ENCODE measurements at places on chromosomes 2 and 18.

- no peak for DNase-seq
Observed at GRCh38 chr2:208984376-208985090, 439.3 kb upstream of the MAP2 start.

DNA sequence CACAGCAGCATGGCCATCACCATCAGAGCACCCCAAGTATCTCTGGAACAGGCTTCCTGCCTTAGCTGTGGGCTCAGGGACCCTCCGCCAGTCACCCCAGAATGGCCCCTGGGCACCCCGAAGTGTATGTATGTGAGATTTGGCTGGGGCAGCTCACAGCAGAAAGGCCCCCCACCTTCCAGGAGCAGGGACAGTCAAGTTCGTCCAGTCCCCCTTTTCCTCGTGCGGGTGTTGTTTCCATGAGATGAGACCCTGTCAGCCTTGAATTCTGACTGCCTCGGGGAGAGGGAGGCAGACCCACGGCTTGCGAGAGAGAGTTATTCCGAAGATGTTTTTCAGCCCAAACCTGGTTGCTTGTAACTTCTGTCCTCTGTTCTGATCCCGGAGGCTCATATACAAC lies 290.9 kb upstream of the HDAC4 start:
- DNase-seq, result no peak

DNA sequence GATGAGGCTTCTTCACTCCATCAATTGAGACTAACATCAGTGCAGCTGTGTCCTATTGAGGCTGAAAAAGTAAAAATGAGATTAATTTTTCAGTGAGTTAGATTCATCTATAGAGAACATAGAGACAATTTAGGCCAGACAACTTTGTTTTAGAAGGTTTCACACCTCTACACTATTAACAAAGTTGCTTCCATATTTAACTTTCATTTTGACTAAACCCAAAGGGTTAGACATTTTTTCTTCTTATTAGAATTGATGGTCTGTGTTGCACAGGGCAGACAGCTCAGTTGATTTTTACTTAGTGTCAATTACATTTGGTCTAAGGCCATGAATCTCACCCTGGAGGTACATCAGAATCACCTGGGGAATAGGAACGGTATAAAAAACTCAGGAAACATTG lies 130.2 kb upstream of the NXPH2 start:
- no peak for DNase-seq

DNA sequence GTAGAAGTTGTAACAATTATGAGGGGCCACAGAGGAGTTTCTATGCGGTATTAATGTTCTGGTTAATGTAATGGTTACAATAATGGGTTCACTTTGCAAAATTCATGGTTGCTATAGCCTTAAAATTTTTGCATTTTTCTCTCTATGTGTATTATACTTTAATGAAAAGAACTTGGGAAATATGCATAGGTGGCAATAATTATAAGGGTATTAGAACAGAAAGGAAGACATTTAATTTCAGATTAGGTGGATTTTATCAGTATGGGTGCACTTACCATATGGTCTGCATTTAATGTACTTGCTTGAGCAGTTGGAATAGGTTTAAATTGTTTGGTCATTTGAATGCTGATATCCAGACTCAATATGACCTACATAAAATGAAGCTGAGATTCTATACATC lies 161.6 kb upstream of the TACR1 start:
- no peak for DNase-seq

GRCh38 chr2:222708274-222708710 lies 36.8 kb downstream of the MOGAT1 start:
- peak; percentile 61 for DNase-seq

GRCh38 chr2:111121828-111122630 lies 1.3 kb downstream of the BCL2L11 start:
- peak; percentile 53 for DNase-seq

DNA sequence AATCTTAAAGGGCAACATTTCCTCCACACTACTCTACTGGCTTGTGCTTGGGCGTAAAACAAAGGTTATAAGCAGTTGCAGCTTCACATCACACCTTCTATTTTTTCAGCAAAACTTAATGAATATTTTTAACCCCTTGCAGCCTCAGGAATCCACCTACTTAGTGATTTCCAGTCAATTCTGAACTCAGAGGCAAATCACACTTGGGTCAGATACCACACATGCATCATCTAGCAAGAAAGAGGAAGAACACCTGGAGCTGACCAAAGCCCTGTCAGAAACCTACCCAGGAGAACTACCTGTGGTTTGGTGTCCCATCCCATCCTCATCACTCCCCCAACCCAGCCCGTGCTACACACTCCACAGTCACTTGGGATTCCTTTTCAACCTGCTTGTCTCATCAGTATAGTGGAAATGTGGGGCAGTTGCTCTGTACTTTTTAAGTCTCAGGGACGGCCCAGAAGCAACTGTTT lies 25.5 kb downstream of the PIAS2 start:
- no peak for DNase-seq

DNA sequence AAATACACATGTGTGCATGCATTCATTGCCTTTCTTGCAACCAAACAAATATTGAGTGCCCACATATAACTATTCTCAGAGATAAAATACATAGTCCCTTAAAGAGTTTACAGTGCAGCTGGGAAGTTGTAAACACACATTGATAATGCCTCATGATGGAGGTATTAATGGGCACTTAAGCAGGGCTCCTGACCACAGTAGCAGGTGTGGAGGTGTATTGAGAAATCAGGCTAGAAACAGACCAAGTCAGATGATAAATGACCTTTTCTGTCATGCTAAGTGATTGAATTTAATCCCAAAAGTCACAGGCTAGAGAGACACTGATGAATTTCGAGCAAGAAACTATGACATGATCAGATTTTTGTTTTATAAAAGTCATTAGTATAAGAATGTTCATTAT lies 157.7 kb downstream of the ZNF385B start:
- DNase-seq, result no peak

GRCh38 chr2:29570539-29570938 lies 350.8 kb downstream of the ALK start:
- DNase-seq, result no peak

DNA sequence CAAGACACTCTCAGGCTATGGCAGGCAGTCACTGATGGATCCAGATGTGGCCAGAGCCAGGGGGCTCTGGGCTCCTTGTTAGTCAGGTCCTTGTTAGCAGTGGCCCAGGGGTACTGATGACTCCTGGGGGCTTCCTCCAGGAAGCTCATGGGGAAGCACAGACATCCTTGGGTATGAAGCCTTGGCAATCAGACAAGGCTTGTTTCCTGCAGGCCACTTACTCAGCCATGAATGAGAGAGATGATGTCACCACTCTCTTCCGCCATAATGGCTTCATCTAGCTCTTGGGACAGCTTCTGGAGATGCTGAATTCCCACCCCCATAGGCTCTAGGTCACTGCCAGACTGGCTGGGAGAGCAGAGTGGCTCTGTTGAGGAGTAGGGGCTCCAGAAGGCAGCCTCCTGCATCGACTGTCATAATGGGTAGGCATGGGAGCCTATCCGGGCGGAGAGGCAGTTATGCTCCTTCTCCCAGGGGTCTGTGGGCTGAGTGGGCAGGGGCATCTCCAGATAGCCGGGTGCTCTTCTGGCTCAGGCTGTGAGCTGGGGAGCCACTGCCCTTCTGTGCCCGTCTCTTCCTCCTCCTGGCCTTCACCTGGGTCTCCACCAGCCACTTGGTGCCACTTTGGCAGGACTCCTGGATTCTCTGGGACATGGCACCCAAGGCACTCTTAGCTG lies 40.2 kb upstream of the BMPR2 start:
- no peak for DNase-seq

GRCh38 chr2:110991911-110992310 lies 128.8 kb upstream of the BCL2L11 start:
- DNase-seq, result no peak

DNA sequence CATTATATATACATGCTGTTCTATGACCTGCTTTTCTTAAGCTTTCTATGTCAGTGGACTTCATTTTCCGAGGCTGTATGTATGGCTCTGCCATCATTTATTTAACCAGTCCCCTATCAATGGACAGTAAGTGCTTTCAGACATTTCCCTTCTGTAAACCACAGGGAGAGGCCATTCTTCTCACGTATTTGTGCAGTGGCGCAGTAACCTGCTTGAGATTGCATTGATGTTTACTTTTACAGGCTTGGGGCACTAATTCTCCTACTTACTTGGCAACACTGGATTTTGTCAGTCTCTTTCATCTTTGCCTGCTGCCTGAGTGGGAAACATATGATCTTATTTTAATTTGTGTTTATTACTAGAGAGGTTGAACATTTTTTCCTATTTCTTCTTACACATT lies 52.1 kb downstream of the BOLA3 start:
- no peak for DNase-seq

DNA sequence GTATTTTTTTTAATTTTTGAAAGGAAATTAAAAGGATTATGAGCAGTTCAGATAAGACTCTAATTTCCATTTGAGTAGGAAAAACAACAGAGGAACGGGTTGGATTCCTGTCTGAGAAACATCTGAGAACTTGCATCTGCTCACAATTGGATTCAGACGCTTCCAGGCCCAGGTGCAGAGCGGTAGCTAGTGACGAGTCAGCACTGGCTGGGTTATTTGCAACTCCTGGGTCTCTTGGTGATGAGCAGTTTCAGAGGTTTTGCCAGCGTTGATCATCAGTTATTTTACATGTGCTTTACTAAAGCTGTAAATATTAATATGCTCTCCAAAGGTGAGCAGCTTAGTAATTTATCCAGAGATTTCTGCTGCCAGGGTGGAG lies 39.1 kb upstream of the B3GNT7 start:
- no peak for DNase-seq

DNA sequence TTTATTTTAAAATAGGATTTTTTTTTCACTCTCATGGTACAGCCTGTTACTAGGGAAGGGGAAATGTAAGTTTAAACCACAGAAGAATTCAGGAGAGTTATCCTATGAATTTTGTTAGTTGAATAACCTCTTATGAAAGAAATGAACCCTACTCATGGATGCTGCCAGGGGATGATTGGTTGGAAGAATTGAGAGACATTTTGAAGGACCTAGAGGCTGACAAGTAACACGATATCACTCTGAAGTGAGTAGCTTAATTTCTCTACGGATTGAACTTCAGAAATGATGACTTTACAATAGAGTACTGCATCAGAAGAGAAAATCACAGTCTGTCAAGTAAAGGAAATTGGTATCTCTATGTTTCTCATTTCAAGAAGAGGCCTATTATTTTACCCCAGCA lies 1346.2 kb downstream of the SUCLG1 start:
- no peak for DNase-seq

DNA sequence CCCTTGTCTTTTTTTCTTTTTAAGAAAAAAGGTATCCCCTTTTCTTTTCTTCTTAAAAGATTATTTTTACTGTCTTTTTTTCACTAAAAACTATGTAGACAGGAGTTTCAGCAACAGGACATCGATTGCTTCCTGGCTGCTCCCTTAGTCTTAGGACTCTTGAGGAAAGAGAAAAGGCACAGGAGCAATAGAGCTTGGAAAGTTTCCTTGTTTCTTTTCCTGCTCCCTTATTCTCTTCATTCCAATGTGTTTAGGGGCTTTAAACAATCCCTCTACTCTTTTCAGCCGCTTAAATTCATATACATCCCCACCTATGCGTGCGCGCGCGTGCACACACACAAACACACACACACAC lies 225.9 kb upstream of the FBXO11 start:
- no peak for DNase-seq

- no peak for DNase-seq
Observed at GRCh38 chr2:172270278-172271079, 156.9 kb upstream of the ITGA6 start.

- no peak for DNase-seq
Observed at GRCh38 chr2:68018727-68019126, 44.1 kb downstream of the C1D start.

GRCh38 chr2:202009581-202009980 lies 24.1 kb upstream of the FZD7 start:
- no peak for DNase-seq

- no peak for DNase-seq
Observed at GRCh38 chr2:35803126-35803525, 552.5 kb upstream of the CRIM1 start.

DNA sequence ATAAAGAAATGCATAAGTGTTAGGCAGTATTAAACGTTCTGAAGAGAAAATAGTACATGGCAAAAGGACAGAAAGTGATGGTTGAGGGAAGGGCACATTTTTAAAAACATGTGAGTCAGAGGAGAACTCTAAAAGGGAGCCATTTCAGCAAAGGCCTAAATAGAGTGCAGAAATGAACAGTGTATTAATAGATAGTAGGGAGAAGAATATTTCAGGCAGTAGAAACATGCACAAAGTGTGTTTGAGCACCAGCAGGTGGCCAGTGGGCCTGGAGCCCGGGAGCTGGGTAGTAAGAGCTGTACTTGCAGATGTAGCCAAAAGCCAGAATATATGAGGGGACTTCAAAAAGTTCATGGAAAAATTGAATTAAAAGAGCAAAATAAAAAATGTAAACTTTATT lies 288.1 kb upstream of the FIGN start:
- no peak for DNase-seq

DNA sequence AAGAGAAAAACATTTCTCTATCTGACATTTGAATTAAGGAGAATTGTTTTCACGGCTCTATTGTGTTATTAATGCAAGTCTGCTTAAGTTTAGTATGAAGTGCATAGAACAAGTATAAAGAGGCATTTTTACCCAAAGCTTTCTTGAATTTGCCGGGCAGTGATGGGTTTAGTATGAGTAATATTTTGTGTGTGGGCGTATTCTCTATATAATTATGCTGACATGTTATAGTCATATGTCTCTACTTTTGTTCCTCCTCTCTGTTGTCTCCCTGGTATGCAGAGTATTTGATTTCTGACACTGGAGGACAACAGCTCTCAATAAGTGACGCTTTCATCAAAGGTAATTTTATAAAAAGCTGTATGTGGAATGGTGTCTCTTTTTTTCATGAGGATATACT lies 45.9 kb downstream of the PIKFYVE start:
- no peak for DNase-seq

- DNase-seq, result no peak
Observed at GRCh38 chr2:134727385-134727784, 8.6 kb upstream of the TMEM163 start.

GRCh38 chr2:38771632-38772031 lies 6.4 kb upstream of the GEMIN6 start:
- DNase-seq, result no peak

GRCh38 chr18:8938817-8939216 lies 163.7 kb upstream of the NDUFV2 start:
- peak; percentile 52 for DNase-seq

GRCh38 chr2:68692511-68692910 lies 42.1 kb upstream of the ARHGAP25 start:
- no peak for DNase-seq

- no peak for DNase-seq
Observed at GRCh38 chr18:27073404-27073830, 111.7 kb downstream of the CHST9 start.

GRCh38 chr2:134190807-134191203 lies 63.1 kb upstream of the MGAT5 start:
- DNase-seq, result peak; percentile 42

GRCh38 chr18:11251229-11251890 lies 102.0 kb upstream of the PIEZO2 start:
- DNase-seq, result no peak

GRCh38 chr2:212109792-212110680 lies 428.6 kb downstream of the ERBB4 start:
- DNase-seq, result peak; percentile 81
